Gastrocnemius medialis (tissue), 4 donors: ENCODE measurements at places on chromosomes 2 and 18. TPM values are rescaled to one million over a fixed set of nuclear protein-coding genes. Genes with fewer than 3 reads are reported as not detected.
A peak's percentile ranks its signal among the peaks of the same experiment; 100 is the strongest.

- no peak for DNase-seq
Observed at GRCh38 chr2:233794128-233794658, 16.1 kb downstream of the MROH2A start.

DNA sequence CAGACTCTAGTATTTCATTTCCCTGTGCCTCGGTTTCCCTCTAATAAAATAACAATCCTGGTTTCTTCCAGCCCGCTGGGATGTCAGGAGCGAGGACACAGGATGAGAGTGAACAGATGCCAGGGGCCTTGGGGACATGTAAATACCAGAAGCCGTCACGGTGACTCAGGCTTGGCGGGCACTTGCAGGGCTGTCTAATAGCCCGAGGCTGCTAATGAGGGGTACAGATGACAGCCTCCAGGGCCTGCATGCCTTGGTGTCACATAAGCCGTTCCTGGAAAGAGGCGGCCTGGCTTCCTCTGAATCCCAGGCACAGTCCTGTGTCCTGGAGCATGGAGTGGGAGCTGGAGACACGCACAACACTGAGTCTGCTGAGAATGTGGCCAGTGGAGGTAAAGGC, 28.2 kb downstream of the HS1BP3 start:
- peak; percentile 94 for DNase-seq

DNA sequence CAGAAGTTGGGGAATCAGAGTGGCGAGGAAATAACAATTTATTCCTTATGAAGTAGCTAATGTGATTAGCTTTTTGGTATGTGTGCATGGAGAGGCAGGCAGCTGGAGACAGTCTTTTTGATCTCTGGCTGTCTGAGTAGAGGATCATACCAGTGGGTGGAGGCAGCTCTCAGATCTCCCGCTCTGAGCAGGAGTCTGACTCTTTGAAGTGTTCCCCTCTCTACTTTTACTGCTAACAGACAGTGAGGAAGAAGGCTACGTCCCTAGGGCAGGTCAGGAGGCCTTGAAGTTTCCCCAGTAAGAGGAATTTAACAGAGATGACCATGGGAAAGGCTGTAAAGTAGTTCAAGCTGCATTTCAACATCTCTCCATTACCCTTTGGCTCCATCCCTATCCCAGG, 111.9 kb upstream of the REG3A start:
- DNase-seq = no peak

GRCh38 chr18:45688833-45689232, 35.1 kb upstream of the SLC14A1 start:
- no peak for DNase-seq

- no peak for DNase-seq
Observed at GRCh38 chr18:13270279-13270855, 51.8 kb downstream of the LDLRAD4 start.

- no peak for DNase-seq
Observed at GRCh38 chr2:19785867-19786266, 115.9 kb downstream of the TTC32 start.

DNA sequence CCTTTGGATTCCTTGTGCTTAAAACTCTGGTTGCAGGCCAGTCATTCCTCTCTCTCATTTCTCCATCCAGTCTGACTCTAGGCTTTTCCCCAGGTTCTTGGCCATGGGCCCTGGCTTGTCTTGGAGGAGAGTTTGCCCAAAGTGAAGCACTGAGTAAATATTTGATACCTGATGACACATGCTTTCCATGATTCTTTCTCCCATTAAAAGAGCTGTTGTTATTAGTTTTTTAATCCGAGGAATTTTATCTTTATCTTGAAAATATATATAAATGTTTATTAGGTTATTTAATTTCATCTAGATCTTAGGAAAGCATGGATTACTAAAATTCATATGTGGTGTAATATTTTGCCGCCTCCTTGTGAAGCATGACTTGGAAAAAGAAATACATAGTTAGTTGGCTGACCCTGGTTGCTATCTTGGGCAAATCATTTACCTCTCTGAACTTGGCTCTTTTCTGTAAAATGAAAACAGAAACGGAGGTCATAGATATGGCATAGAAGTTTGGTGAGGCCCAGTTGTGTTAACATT, 650.1 kb downstream of the SLC4A3 start:
- DNase-seq = peak; percentile 64

The STRADB gene
- total RNA-seq = 187 TPM

GRCh38 chr18:25726298-25726697, 364.1 kb downstream of the SS18 start:
- no peak for DNase-seq

The MTERF4 gene
- total RNA-seq = 31.2 TPM

- no peak for DNase-seq
Observed at GRCh38 chr2:238259061-238260020, 19.5 kb upstream of the HES6 start.

The CABYR gene
- total RNA-seq = 0.42 TPM

- no peak for DNase-seq
Observed at GRCh38 chr18:42183746-42184145, 228.7 kb downstream of the PIK3C3 start.

The SERPINB10 gene
- not detected for total RNA-seq

DNA sequence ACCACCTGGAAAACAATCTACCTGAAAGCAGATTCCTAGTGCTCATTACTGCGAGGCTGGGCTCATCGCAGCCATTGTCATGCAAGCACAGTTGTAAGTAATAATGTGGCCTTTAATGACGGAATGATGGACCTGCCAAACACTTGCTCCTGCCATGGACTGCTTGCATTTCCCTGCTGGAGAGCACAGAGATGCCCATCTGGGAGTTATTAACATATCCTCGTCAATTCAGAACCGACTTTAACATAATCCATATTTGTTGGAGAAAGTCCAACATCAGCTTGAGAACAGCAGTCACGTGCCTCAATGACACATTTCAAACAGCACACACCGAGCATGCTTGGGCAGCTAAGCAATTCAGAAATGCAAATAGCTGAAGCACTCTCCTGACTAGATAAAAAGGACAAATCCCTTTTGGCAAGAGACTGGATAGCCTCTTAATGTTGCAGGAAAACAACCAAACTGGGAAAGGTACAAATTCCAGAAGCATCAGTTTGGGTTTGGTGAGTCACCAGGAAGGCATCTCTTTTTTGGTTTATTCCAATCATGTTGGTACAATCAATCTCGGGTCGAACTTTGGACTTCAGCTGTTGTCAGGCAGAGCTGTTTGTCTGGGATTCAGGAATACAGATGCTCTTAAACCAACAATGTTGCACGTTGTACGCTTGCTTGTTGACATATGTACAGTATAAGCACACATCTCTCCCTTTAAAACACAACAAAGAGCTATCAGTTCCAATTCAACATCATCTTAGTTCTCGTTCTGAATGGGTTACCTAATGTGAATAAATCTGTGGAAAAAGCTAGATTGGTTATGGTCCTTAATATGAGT, 395.8 kb downstream of the LNPK start:
- DNase-seq = no peak

The CPLX4 gene
- not detected for total RNA-seq

DNA sequence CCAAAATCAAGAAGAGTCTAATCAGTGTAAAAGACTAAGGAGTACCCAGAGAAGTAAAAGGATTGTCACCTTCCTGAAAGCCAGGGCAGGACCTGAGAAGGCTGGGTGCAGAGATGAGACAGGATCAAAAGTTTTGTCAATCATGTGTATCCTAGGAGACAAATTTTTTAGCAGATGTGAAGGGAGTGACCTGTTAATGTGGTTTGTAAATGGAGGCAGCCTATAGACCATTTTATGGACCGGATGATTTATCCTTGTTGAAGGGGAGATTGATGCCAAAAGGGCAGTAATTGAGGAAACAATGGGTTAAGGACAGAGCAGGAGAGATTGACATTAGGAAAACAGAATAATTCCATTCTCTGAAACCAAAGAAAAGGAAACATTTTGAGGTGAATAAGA, 813 bp downstream of the NDC80 start:
- DNase-seq = no peak
